ENCODE measurements at places on chromosomes 4 and X. TPM values are rescaled to one million over a fixed set of nuclear protein-coding genes. Genes with fewer than 3 reads are reported as not detected.

GRCh38 chr4:3612281-3612680, 80.1 kb upstream of the LRPAP1 start:
- no peak for DNase-seq

- no peak for DNase-seq
These were observed 2.9 kb upstream of the SEPSECS start for GRCh38 chr4:25163196-25163595.

- DNase-seq = no peak
These were observed 237.5 kb upstream of the GLRA2 start for GRCh38 chrX:14291666-14292500.

DNA sequence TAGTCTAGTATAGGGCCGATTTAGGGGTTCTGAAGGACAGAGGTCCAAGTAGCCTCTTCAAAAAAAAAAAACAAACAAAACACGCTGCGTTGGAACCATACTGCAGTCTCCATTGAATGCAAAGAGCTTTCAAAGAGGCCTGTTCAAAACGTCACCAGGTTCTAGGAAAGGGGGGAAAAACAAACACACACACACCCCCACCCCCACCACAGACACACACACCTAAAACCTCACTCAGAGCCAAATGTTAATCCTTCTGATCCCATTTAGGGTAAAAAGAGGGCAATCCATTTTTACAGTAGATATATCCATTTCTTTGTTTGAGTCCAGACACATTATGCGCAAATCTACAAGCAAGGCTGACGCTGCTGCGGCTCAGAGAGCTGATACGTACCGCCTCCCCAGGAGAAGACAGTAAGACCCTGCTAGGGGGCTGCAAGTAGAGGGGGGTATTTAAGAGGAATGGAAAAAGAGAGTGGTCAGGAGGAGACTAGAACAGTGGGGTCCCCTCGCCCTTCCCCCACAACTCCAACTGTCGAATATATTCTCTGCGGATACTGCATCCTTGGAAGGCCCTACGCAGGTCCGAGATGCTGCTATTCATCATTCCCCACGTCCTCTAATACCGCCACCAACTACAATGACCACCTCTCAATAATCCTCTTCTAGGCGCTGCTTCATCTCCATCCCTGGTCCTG, 1.3 kb downstream of the NKRF start:
- no peak for DNase-seq

NSUN7 gene
- total RNA-seq = 11.0 TPM

ARSH gene
- not detected for total RNA-seq
